T-helper 17 cell (primary cell): ENCODE measurements at places on chromosomes 12 and 14.
A peak's percentile ranks its signal among the peaks of the same experiment; 100 is the strongest.

DNA sequence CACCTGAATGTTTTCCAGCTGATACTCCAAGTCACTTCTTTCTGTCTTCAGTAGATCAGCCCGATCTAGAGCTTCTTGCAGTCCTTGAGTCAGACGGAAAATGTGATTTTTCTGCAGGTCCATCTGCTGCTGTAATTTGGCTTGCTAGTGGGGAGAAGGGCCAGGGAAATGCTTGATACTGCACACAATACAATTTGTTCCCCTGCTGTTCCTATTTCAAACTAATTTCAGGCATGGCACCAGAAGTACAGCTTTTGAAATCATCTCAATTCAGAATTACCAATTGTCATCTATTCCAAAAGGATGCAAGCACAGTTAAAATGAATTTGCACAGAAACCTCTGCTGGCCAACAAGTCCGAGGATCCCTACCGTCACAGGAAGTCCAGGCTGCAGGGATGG lies 53.4 kb downstream of the PRKAB1 start:
- no peak overlapping the region for H3K4me3 ChIP-seq
- no peaks in the 10 kb centered on the region for H3K4me1 ChIP-seq
- DNase-seq, result no peak
- no peaks in the 10 kb centered on the region for H3K27me3 ChIP-seq
- H3K27ac ChIP-seq, result no peak overlapping the region
- no peaks in the 10 kb centered on the region for H3K36me3 ChIP-seq

DNA sequence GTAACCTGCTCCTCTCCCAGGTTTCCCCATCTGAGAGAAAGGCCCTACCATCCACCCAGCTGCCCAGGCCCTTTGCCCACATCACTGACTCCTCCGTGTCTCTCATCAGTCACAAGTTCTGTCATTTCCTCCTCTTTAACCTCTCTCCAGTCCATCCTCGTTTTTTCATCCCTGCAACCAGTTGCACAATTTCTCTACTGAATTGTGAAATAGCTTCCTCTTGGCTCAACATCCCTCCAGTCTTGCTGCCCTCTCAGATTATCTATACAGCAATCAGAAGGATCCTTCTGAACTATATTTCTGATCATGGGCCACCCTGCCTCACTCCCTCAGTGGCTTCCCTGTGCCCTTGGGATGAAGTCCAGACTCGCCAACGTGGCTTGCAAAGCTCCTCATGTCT lies 6.8 kb downstream of the FAM161B start:
- peaks cover 8% of the 10 kb centered on the region for H3K36me3 ChIP-seq
- H3K4me3 ChIP-seq, result peak overlapping the region; percentile 31
- DNase-seq, result no peak
- H3K4me1 ChIP-seq, result peaks cover 7% of the 10 kb centered on the region

DNA sequence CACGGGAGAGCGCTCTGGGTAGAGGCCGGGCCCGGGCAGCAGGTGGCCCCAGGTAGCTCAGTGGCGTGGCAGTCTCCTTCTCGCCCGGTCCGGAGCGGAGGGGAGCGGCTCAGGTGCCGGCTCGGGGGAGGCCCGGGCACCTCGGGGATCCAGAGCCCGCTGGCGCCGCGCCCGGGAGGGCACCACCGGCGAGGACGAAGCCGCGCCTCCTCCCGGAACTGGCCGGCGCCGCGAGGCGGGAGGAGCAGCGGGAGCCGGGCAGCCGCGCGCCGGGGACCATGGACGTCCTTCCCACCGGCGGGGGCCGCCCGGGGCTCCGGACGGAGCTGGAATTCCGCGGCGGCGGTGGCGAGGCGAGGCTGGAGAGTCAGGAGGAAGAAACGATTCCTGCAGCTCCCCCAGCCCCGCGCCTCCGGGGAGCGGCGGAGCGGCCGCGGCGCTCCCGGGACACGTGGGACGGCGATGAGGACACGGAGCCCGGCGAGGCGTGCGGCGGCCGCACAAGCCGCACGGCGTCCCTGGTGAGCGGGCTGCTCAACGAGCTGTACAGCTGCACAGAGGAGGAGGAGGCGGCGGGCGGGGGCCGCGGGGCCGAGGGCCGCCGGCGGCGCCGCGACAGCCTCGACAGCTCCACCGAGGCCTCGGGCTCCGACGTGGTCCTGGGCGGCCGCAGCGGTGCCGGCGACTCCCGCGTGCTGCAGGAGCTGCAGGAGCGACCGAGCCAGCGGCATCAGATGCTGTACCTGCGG lies 21.5 kb upstream of the GNS start:
- DNase-seq, result no peak
- H3K4me1 ChIP-seq, result peaks cover 12% of the 10 kb centered on the region

GRCh38 chr14:49134940-49135339 lies 451.2 kb downstream of the RPS29 start:
- no peak overlapping the region for H3K4me3 ChIP-seq
- DNase-seq, result no peak
- peaks cover 5% of the 10 kb centered on the region for H3K27me3 ChIP-seq
- H3K36me3 ChIP-seq, result no peaks in the 10 kb centered on the region
- no peak overlapping the region for H3K27ac ChIP-seq
- H3K4me1 ChIP-seq, result peaks cover 2% of the 10 kb centered on the region

DNA sequence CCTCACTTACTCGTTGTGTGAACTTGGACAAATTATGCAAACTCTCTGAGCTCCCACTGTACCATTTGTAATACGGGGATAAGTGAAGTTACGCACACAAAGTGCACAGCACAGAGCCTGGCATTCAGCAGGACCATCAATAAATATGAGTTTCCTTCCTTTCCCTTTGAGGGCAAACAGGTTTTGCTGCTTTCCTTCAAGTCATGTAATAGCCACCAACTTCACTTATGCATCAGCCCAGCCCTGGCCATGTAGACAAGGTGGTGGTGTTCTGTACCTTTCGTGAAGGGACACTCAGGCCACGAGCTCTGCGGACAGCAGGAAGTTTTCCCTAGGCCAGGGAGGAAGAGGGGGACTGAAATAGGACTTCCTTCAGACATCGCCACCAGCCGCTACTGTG lies 272.7 kb downstream of the CACNA1C start:
- no peak overlapping the region for H3K27ac ChIP-seq
- peaks cover 3% of the 10 kb centered on the region for H3K4me1 ChIP-seq
- no peak overlapping the region for H3K4me3 ChIP-seq
- DNase-seq, result no peak

- no peak overlapping the region for H3K4me3 ChIP-seq
- peaks cover 26% of the 10 kb centered on the region for H3K4me1 ChIP-seq
- peaks cover 5% of the 10 kb centered on the region for H3K36me3 ChIP-seq
These were observed 42.7 kb downstream of the RIN3 start for GRCh38 chr14:92556255-92556741.

GRCh38 chr12:79023784-79024183 lies 159.2 kb downstream of the SYT1 start:
- H3K27me3 ChIP-seq, result no peaks in the 10 kb centered on the region
- no peak for DNase-seq
- no peaks in the 10 kb centered on the region for H3K4me1 ChIP-seq
- no peaks in the 10 kb centered on the region for H3K36me3 ChIP-seq
- no peak overlapping the region for H3K4me3 ChIP-seq
- H3K27ac ChIP-seq, result no peak overlapping the region

GRCh38 chr12:46133751-46134150 lies 135.1 kb downstream of the SLC38A1 start:
- H3K27ac ChIP-seq, result no peak overlapping the region
- no peaks in the 10 kb centered on the region for H3K4me1 ChIP-seq
- H3K36me3 ChIP-seq, result no peaks in the 10 kb centered on the region
- peaks cover 35% of the 10 kb centered on the region for H3K27me3 ChIP-seq

DNA sequence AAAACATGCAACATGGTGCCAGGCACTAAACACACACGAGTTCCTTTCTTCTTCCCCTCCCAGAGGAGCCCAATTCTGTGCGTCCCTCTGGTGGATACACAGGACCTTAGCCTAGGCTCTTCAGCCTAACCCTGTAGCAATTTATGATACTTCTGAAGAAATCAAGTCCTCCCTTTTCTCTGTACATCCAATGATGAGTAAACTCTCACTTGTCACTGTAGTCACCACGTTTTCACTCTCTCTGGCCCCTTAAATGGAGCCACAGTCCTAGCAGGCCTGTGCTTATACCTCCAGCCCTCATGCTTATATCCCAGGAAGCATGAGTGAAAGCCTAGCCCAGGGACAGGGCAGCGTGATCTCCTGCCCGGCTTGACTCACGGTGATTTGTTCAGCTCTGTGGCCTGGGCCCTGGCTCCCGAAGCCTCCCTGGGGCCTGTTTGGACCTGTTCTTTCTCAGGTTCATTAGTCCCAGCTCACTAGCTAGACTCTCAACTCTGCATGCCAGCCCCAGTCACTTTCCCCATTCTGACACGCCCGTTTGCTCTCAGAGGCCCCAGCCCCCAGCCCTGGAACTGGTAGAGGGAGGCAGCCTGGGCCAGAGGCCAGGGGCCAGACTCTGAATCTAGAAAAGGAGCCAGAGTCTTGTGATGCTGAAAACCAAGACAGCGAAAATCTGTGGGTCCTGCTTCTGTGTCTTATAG lies 24.1 kb upstream of the PLEKHG3 start:
- peaks cover 20% of the 10 kb centered on the region for H3K4me1 ChIP-seq
- no peaks in the 10 kb centered on the region for H3K27me3 ChIP-seq
- H3K36me3 ChIP-seq, result no peaks in the 10 kb centered on the region
- no peak for DNase-seq

GRCh38 chr14:63308723-63309317 lies 9.9 kb downstream of the GPHB5 start:
- no peaks in the 10 kb centered on the region for H3K4me1 ChIP-seq
- no peak overlapping the region for H3K4me3 ChIP-seq
- H3K27ac ChIP-seq, result no peak overlapping the region
- no peaks in the 10 kb centered on the region for H3K36me3 ChIP-seq
- H3K27me3 ChIP-seq, result peaks cover 34% of the 10 kb centered on the region

GRCh38 chr12:116066381-116067230 lies 210.9 kb downstream of the MED13L start:
- peaks cover 19% of the 10 kb centered on the region for H3K4me1 ChIP-seq
- no peaks in the 10 kb centered on the region for H3K36me3 ChIP-seq
- no peak overlapping the region for H3K27ac ChIP-seq
- peak; percentile 17 for DNase-seq
- H3K27me3 ChIP-seq, result no peaks in the 10 kb centered on the region

- no peak overlapping the region for H3K27ac ChIP-seq
- H3K4me1 ChIP-seq, result peaks cover 2% of the 10 kb centered on the region
- no peak for DNase-seq
- peaks cover 11% of the 10 kb centered on the region for H3K27me3 ChIP-seq
These were observed 9.6 kb upstream of the MIS18BP1 start for GRCh38 chr14:45262637-45263036.

- peaks cover 82% of the 10 kb centered on the region for H3K4me1 ChIP-seq
- no peaks in the 10 kb centered on the region for H3K27me3 ChIP-seq
- H3K27ac ChIP-seq, result peak overlapping the region; percentile 100
These were observed 29.1 kb downstream of the SH2B3 start for GRCh38 chr12:111434680-111435338.

DNA sequence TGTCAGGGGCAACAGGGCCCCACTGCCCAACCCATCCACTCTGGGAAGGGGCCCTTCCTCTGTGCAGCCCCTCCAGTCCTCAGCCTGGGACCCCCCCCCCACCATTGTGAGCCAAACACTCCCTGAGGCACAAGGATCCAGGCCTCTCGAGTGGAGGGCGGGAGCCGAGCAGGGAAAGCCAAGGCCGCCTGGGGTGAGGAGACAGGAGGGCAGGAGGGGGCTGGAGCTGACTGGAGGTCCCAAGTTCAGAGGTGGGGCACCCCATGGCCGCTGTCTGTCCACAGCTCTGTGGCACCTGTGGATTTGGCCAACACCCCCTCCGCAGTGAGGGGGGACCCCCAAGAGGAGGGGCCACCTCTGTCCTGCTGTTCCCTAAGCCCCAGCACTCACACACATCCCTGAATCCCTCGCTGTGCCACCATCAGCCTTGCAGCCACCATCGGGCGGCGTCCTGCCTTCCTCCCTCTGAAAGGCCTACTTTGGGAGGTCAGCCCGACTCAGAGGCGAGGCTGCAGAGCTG lies 25.4 kb upstream of the C14orf180 start:
- no peaks in the 10 kb centered on the region for H3K36me3 ChIP-seq
- peaks cover 39% of the 10 kb centered on the region for H3K27me3 ChIP-seq
- H3K4me1 ChIP-seq, result peaks cover under 1% of the 10 kb centered on the region

DNA sequence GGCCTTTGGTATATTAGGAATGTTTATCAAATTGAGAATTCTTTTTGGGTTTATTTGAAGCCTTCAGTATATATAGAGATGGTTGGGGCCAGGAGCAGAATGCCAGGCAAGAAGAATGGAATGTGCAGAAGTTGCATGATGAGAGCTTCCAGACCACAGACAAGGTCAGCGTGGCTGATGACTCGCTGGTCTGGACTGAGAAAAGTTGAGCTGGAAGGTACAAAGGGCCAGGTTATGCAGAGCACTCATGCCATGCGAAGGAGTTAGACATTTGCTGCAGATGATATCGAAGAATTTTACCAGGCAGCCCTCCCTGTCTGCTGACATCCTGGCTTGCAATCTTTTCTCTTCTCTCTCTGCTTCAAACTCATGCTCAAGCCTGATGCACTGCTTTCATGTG lies 196.2 kb upstream of the ARHGAP5 start:
- no peak for DNase-seq
- H3K27ac ChIP-seq, result no peak overlapping the region
- H3K4me3 ChIP-seq, result no peak overlapping the region
- H3K36me3 ChIP-seq, result no peaks in the 10 kb centered on the region
- peaks cover under 1% of the 10 kb centered on the region for H3K4me1 ChIP-seq
- peaks cover 10% of the 10 kb centered on the region for H3K27me3 ChIP-seq

DNA sequence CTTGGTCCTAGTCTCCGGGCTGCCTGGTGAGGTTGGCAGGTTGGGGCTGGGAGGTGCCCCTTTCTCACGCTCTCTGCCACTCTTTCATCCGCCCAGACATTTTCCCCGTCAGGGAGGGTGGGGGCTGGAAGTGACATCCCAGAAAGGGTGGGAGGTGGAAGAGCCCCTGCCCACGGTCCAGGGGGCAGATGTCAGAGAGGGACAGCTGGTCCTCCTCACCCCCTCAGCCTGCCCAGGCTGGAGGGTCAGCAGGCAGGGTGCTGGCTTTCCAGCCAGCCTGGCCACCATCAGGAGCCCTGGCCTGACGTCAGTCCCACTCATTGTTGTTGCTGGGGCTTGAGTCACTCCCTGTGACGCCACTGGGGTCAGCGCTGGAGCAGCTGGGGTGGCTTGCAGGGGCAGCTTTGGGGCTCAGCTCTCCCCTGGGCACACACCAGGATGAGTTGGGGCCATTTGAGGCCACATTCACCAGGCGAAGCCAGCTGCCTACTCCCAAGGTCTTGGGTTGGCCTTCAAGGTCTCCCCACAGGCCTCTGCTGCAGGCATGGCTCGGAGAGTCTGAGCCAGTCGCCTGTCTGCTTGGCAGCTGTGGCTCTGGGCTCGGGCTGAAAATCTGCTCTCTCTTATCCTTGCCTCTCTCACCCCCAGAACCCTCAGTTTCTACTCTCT lies 5.7 kb upstream of the ATG101 start:
- DNase-seq, result no peak
- H3K27ac ChIP-seq, result no peak overlapping the region
- H3K4me1 ChIP-seq, result peaks cover 2% of the 10 kb centered on the region
- H3K27me3 ChIP-seq, result no peaks in the 10 kb centered on the region
- H3K4me3 ChIP-seq, result no peak overlapping the region
